ENCODE measurements at places on chromosomes 12 and 14.

- DNase-seq = no peak
Measured at GRCh38 chr14:103071544-103072251, 12.3 kb upstream of the LBHD2 start.

DNA sequence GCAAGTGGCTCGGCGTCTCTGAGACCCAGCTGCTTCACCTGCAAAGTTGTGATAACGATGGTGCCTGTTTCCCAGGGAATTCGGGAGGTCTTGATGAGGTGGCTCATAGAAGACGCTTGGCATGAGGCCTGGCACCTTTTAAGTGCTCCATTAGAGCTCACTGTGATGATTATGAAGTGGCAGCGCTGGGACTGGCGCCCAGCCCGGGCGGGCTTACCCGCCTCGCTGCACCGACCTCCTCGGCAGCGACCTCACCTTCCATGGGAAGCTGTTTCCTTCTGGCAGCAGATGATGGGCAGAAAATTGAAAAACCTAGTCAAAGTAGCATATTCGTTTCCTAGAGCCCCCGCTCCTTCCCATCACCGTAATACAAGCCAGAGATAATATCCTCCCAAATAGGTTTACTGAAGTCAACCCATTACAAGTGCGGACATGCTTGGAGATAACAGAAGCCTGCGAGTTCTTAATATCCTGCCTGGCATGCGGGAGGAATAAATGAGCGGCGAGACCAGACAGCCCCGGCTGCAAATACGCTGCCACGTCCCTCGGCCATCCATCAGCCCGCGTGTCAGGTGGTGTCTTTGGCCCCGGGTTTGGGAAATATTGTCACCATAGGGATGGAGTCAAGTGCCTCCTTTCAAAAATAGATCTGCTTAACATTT is 35.2 kb upstream of the DLK1 start:
- no peak for DNase-seq

DNA sequence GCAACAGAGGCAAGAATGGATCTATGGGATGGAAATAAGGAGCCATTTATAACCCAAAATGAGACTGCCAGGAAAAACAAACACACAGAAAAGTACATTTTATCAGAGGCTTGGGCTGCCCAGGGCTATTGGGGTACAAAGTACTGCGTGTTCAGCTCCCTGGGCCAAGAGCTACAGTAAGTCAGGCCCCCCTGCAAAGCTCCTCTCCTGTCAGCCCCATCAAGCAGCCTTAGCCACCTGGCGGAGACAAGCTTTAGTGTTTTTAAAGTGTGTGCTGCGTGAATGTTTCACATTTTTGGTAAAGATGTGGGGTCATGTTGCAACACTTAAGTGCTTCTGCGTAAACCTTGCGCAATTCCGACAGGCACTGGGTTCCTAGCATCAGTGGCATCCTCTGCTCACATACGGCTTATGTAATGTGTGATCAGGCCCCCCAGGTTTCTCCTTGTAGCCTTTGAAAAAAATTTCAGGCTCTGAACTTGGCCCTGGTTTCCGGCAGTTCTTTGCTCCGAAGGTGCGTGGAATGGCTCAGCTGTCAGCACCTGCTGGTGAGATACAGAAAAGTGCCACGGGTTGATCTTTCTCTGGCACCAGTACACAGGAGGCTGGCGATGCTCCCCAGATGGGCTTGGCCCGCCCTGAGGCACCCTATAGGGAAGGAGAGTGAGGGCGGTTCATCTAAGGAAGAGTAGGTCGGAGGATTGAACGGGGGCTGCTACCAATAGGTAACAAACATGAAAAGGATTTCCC is 198.7 kb upstream of the EEA1 start:
- no peak for DNase-seq

DNA sequence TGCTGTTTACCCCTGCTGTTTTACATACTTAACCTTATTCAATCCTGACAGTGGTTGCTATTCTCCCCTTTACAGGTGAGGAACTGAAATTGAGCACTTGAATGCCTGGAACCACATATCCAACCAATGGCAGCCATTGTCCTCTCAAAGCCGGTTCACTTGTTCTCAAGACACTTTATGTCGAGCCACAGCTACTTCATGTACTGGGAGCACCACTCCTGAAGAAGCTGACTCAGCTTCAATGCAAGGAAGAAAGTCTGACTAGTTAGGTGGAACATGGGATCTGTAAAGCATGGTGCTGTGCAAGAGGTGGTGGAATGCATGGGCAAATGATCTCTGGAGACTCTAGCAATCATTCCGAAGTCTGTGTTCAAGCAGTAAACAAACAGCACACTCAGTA is 113.9 kb upstream of the CPM start:
- DNase-seq = no peak

- no peak for DNase-seq
Measured at GRCh38 chr12:74539261-74539660, 1.6 kb downstream of the ATXN7L3B start.

DNA sequence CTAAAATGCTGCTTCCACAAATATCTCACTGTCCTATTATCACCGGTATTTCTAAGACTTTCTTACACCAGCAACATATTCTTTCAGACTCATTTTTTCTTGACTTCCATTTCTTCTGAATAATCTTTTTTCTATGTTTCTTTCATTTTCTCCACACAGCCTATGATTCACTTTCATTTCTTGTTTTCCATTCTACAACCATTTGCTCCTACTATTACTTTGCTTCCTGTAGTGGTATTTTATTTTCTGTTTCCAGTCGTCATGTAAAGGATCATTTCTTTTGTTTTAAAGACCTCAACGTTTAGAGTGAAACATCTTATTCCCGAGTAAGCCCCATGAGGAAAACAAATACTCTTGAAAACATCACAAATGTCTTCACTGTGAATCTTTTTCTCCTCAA is 182.2 kb upstream of the MDGA2 start:
- no peak for DNase-seq

All from HEK293T (cell line).